ENCODE measurements at places on chromosomes 5 and 9. TPM values are rescaled to one million over a fixed set of nuclear protein-coding genes. Genes with fewer than 3 reads are reported as not detected.
A peak's percentile ranks its signal among the peaks of the same experiment; 100 is the strongest.

SLC36A2 gene
- total RNA-seq = not detected

ACOT12 gene
- total RNA-seq = not detected

NEUROG1 gene
- 7.3 TPM for total RNA-seq

GABRA1 gene
- not detected for total RNA-seq

- peaks cover 16% of the 10 kb centered on the region for H3K4me1 ChIP-seq
- DNase-seq = no peak
- H3K4me3 ChIP-seq = peak overlapping the region; percentile 39
- no peaks in the 10 kb centered on the region for H3K36me3 ChIP-seq
These were observed 116.8 kb upstream of the GPR151 start for GRCh38 chr5:146632620-146633322.

All from neural crest cell (in vitro differentiated cells).